ENCODE measurements at places on chromosomes 2 and 18.

DNA sequence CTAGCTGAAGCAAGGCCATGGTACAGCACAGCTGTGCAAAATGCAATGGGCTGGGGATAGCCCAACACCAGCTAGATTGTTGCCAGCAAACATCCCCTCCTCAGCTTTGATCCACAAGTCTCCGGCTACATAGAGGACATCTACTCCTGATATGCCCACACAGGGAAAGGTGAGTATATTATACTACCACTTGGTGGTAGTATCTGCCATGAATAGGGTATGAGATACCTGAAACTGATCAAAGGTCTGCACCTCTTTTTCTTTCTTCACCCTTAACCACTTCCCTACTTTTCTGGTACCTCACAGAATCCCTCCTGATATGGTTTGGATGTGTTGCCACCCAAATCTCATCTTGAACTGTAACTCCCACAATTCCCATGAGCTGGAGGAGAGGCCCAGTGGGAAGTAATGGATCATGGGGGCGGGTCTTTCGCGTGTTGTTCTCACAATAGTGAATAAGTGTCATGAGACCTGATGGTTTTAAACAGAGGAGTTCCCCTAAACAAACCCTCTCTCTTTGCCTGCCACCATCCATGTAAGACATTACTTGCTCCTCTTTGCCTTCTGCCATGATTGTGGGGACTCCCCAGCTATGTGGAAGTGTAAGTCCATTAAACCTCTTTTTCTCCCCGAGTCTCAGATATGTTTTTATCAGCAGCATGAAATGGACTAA is 279.6 kb downstream of the TXNL1 start:
- DNase-seq = no peak

DNA sequence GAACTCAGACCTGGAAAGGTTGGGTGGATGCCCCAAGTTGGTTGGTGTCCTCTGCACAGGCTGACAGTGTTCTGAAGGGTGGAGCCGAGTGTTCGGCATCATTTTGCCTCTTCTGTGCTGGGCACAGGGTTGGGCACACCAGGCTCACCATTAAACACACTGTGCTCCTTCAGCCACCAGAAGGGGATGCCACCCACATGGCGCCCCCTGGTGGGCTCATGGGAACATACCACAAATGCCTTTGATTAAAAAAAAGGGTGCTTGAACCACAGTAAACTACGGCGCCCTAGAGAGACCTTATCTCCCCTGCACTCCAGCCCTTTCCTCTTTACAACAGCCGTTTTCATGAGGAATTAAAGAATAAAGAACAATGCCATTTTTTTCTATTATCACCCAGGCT is 89.4 kb downstream of the CELF4 start:
- peak; percentile 33 for DNase-seq

DNA sequence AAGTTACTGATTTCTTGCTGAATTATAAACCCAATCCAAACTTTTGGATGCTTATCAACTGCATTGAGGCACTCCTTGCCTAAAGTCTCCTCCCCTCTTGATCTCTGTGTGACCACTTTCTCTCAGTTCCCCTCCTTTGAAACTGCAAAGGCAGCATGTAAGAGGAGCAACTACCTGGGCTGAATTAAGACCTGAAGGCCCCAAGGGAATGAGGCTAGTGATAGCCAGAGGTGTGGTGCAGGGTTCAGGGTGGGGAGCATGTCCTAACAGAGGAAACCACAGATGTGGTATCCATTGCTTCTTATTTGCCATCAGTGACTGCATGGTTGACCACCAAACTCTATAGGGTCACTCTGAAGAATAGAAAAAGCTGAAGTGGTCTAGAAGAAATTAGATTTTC is 557.9 kb downstream of the TNS1 start:
- DNase-seq = no peak

DNA sequence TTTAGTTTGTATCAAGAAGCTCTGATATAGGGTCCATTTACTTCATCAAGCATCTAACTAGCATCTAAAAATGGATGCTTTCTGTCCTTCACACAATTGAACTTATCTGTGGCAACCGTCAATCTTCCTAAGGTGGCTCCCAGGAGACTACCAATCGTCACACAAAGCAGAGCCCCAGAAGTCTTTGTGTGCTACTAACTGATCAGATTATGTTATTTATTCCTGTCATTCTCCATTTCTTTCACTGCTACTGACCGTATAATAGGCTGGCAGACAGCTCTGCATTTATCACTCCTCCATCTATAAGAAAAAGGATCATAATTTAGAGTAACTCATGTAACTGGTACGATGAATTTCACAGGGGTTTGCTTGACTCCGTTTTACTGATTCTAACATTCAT is 585.0 kb upstream of the NXPH2 start:
- DNase-seq = no peak

All from fibroblast of skin of scalp (primary cell).